ENCODE measurements at places on chromosomes 3 and 15.

- DNase-seq, result no peak
These were observed 150.6 kb upstream of the UMPS start for GRCh38 chr3:124579641-124580040.

- peak; percentile 57 for DNase-seq
These were observed 1.2 kb downstream of the LARP6 start for GRCh38 chr15:70852501-70853317.

DNA sequence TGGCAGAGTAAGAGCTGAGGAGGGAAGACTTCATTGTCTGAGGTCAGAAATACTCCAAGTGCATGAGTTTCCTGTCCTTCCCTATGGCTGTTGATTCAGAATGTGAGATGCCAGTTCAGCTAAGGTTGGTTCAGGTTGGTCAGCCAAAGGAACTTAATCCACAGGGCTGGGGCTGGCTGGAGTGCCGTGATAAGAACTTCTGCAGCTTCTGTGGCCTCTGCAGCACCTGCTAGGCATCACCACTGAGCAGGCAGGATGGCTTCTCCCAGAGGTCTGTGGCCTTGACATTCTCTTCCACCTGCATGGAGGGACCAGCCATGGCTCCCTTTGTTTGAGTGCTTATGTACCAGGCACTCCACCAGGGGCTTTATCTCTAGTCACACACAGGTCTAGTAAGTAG is 109.5 kb upstream of the PLXNA1 start:
- DNase-seq, result no peak

DNA sequence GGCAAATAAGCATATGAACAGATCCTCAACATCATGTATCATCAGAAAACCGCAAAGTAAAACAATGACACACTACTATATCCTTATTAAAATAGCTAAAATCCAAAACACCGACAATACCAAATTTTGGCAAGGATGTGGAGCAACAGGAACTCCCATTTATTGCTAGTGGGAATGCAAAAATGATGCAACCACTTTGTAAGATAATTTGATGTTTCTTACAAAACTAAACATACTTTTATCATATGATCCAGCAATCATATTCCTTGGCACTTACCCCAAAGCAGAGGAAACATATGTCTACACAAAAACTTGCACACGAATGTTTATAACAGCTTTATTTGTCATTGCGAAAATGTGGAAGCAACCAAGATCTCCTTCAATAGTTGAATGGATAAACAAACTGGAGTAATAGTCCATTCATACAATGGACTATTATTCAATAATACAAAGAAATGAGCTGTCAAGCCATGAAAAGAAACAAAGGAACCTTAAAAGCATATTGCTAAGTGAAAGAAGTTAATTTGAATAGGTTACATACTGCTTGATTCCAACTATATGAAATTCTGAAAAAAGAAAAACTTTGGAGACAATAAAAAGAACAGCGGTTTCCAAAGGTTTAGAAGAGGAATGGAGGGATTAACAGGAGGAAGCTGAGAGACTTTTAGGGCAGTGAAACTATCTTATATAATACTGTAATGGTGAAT is 172.0 kb downstream of the VPS13C start:
- no peak for DNase-seq

- DNase-seq, result no peak
These were observed 275.8 kb downstream of the SATB1 start for GRCh38 chr3:18149386-18149785.

DNA sequence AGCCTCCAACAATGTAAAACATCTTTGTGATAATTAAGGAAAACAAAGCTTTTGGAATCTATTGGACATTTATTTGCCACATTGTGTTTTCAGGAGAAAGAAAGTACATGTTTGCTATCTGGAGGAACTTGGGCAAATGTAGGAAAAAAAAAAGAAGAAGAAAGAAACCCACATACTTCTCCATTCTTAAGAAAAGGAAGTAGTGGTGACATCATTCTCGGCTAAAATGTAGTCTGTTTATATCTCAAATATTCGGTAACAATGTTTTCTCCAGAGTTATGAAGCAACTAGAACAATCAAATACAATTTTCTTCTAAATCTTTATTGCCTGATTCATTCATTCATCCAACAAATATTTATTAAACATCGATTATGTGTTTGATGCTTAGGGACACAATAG is 2.3 kb upstream of the TGFBR2 start:
- no peak for DNase-seq

GRCh38 chr15:29682781-29683180 is 139.5 kb downstream of the TJP1 start:
- no peak for DNase-seq

DNA sequence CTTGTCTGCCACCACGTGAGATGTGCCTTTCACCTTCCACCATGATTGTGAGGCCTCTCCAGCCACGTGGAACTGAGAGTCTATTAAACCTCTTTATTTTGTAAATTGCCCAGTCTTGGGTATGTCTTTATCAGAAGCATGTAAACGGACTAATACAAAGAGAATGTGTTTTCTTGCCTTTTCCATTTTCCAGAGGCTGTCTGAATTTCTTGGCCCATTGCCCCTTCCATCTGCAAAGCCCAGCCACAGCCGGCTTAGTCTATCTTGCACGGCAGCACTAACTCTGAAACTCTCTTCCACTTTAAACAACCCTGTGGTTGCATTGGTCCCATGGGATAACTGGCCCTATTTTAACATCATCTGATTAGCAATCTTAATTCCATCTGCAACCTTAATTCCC is 215.3 kb downstream of the LRTM1 start:
- DNase-seq, result no peak

GRCh38 chr15:40436892-40437751 is 3.6 kb upstream of the BAHD1 start:
- no peak for DNase-seq

DNA sequence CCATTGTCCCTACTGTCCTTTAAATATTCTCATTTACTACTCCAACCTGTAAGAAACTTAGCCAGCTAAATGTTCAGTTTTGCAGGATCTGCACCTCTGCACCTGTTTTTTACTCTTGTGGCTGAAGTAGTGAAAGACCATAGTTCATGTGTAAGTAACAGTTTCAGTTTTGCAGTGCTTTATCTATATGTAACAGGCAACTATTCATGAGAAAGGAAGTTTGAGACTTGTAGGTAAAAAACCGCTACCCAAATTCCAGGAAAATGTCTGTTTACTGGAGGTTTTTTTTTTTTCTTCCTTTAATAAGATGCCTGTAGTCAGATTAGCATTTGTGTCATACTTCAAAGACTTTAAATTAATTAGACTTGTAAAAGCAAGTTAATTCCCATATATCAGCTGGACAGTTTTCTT is 25.4 kb upstream of the MBNL1 start:
- no peak for DNase-seq

- no peak for DNase-seq
These were observed 418.0 kb downstream of the SOX2 start for GRCh38 chr3:182129740-182130139.

DNA sequence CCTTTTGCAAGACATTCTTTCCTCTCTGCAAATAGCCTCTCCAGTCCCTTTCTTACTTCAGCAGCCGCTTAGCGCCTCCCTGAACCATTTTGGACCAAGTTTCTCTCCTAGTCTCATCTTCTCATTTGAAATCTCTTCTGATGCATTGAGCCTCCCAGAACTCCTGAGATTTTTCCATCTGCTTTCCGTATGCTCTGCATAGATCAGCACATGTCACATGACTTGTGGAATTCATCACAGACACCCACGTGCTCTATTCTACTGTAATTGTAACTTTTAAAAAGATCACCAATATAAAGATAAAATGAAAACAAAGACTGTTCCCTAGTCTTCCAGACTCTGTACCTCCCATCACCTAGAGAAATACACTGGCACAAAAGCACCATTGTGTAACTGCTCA is 100.7 kb downstream of the GADL1 start:
- DNase-seq, result no peak

DNA sequence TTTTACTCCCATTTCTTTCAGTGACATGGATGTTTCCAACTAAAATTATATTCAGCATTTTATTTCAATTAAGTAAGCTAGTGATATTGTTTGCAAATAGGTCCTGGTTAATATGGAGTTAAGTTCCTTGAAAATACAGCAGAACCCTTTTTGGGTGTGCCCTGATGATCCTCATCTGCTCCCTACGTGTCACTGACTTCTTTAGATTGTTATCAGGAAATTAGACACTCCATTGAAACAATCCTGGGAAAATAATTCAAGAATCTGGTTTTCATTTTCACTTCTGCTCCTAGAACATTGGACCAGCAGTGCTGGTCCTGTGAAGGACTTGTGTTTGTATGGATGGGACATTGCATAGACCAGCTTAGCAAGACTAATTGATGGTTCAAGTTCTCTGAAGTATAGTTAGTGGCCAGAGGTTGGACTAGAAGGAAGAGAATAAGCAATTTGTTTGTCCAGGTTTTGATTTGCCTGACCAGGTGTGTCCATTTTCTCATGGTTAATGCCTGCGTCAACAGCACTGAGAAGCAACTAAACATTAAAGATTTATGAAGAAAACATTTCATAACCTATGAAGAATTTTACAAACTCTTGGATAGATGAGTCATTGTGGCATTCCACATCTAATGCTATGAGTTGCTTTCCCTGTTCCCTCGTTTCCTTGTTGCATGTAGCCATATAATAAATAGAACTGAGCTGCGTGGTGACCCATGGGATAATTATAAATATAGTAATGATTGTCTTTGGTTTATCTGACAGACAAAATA is 95.8 kb downstream of the ZPLD1 start:
- peak; percentile 20 for DNase-seq

GRCh38 chr3:56856752-56857151 is 55.0 kb upstream of the ARHGEF3 start:
- no peak for DNase-seq

- peak; percentile 46 for DNase-seq
These were observed 71.1 kb downstream of the LRRFIP2 start for GRCh38 chr3:37103103-37103808.

- DNase-seq, result no peak
These were observed 92.2 kb downstream of the LRTM1 start for GRCh38 chr3:54835701-54836100.

DNA sequence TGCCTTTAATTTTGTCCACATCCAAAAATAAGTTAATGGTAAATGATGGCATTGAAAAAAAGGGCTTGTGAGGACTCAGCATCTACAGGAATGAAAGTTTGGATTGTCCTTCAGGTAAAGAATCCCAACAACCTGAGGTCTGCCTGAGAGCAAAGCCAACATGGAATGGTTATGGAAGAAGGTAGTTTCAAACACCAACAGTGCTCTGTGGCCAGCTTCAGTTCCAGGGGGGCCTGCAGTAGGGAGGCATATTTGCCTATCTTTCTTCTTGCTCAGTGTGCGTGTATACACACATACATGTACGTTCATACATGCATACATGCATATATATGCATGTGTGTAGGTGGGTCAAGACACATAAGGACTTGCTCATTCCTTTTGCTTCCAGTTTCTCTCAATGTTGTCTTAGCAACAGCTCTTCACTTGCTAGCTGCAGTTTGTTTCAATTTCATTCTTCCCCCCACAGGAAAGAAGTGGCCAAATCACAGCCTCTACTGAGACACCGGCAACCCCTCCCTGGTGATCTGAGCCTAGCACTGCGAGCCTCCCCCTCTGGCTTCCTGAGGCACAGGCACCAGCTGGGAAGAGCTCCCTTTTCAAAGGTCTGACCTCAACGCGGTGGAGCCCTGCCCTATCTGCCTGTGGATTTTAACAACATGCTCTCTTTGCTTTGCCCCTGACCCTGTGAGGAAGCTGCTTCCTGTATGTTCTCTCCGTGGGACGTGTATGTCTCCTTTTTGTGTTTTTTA is 146.2 kb downstream of the KLF13 start:
- DNase-seq, result no peak

- DNase-seq, result no peak
These were observed 7.0 kb downstream of the SCAPER start for GRCh38 chr15:76898102-76898501.

- DNase-seq, result no peak
These were observed 58.7 kb upstream of the ADAMTSL3 start for GRCh38 chr15:83595191-83595590.

GRCh38 chr15:98860281-98861041 is 147.1 kb downstream of the PGPEP1L start:
- no peak for DNase-seq

DNA sequence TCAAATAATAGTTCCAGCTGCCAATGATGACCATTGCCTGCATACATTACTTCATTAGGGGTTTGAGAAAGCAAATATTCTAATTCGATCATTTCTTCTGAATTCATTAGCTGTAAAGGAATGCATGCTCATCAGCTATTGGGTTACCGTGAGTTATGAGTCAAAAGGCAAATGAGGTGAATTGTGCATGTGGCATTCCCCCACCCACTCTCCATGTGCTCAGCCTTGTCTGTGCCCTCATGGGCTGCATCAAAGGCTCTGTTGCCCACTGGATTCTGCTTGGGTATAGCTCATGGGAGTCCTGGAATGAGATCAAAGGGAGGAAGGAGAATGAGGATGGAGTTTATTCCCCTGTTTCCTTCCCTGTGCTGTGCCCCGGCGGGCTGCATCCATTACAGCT is 99.3 kb upstream of the CHRNA7 start:
- no peak for DNase-seq

GRCh38 chr15:101332061-101332467 is 37.0 kb upstream of the SNRPA1 start:
- DNase-seq, result no peak

GRCh38 chr15:31131853-31132375 is 30.4 kb upstream of the TRPM1 start:
- no peak for DNase-seq

GRCh38 chr3:41848753-41849574 is 112.9 kb downstream of the ULK4 start:
- no peak for DNase-seq

GRCh38 chr3:24227635-24228034 is 267.0 kb downstream of the THRB start:
- no peak for DNase-seq

GRCh38 chr3:138588445-138588844 is 5.6 kb downstream of the CEP70 start:
- no peak for DNase-seq

DNA sequence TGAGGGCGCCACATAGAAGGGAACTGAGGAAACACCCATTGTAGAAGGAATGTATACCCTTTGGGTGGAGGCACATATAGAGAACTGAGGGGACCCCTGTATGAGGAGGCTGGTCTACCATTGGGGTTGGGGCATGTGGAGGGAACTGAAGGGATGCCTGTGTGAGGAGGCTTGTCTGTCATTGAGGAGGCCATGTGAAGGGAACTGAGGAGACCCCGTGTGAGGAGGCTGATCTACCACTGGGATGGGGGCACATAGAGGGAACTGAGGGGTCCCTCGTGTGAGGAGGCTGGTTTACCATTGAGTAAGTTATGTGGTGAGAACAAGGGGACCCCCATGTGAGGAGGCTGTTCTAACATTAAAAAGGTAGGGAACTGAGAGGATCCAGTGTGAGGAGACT is 156.1 kb downstream of the FBLN2 start:
- no peak for DNase-seq

DNA sequence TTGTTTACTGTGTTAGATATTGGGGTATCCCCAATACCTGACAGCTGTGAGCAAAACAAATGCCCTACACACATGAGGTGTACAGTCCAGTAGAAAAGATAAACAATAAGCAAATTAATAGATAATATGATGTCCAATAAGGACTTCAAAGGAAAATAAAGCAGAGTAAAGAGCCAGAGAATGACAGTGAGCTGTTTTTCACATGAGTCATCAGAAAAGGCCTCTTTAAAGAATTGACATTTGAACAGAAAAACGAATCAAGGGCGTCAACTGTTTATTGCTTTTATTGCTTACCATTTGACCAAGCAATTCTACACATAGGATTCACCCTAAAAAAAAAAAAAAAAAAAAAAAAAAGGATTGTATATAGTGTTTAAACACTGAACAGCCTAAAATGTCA is 96.6 kb upstream of the FLNB start:
- DNase-seq, result peak; percentile 4

All from kidney glomerular epithelial cell (primary cell).